ENCODE measurements at places on chromosomes 16 and 17.

DNA sequence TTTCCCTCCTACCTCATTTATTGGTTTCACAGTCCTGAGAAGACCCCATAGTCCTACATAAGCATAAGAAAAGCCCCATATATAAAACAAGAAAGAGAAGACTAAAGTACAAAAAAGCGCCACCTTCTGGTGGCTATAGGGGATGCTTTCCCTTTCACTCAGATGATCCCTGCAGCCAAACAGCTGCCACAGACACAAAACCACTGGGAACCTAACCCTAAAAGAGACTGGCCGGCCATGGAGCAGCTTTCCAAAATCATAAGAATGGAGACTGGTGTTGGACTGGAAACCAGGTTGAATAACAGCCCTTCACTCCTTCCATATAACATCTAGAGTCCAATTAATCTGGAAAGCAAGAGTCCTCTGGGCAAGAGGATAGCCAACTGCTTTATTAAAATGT, 11.4 kb downstream of the DYNC1LI2 start:
- no peak for DNase-seq

DNA sequence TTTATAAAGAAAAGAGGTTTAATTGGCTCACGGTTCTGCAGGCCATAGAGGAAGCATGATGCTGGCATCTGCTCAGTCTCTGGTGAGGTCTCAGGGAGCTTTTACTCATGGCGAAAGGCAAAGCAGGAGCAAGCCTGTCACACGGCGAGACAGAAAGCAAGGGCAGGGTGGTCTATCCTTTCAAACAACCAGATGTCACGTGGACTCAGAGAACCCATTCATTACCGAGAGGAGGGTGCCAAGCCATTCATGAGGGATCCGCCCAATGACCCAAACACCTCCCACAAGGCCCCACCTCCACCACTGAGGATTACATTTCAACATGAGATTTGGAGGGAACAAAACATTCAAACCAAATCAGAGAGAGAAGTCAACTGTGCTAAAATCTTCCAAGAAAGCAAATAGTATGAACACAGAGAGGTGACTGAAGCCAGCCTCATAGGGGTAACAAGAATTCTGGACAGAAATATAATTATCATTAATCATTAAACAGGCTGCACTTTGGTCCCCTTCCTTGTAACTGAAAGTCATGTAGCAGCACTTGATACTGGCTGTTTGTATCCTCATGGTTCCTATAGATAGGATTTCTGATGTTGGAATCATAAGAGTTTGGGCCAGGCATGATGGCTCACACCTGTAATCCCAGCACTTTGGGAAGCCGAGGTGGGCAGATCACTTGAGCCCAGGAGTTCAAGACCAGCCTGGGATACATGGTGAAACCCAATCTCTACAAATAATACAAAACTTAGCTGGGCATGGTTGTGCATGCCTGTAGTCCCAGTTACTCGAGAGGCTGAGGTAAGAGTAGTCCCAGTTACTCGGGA, 52.5 kb upstream of the B4GALNT2 start:
- no peak for DNase-seq

GRCh38 chr16:48918520-48919258, 308.7 kb upstream of the N4BP1 start:
- DNase-seq, result no peak

GRCh38 chr17:45410144-45411091, 22.3 kb downstream of the ARHGAP27 start:
- DNase-seq, result no peak

- no peak for DNase-seq
Observed at GRCh38 chr17:19978209-19978802, 678 bp upstream of the AKAP10 start.

- DNase-seq, result no peak
Observed at GRCh38 chr17:4806456-4806776, 536 bp upstream of the PLD2 start.

- no peak for DNase-seq
Observed at GRCh38 chr16:67884-68789, 4.3 kb downstream of the RHBDF1 start.

- peak; percentile 43 for DNase-seq
Observed at GRCh38 chr16:48164907-48165715, 9.3 kb upstream of the ABCC12 start.

DNA sequence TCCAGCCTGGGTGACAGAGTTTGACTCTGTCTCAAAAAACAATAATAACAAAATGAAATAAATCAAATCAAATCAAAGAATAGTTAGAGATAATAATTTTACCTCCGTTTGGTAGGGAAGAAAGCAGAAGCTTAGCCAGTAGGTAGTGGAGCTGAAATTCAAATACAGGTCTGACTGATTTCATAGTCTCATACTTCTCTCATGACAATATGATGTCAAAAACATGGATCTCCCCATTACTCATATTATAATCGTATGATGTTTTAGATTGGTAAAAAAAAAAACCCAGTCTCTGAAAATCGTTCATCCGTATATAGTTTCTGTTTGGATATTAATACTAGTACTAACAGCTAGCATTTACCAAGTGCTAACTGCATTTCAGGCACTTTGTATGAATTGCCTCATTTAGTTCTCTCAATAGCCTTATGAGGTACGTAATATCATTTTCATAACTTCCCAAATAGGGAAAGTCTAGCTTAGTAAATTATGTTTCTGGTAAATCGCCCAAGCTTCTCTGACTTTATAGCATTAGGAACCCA, 48.7 kb downstream of the CDH8 start:
- DNase-seq, result no peak

GRCh38 chr17:63531022-63531965, 8.1 kb downstream of the KCNH6 start:
- DNase-seq, result no peak

DNA sequence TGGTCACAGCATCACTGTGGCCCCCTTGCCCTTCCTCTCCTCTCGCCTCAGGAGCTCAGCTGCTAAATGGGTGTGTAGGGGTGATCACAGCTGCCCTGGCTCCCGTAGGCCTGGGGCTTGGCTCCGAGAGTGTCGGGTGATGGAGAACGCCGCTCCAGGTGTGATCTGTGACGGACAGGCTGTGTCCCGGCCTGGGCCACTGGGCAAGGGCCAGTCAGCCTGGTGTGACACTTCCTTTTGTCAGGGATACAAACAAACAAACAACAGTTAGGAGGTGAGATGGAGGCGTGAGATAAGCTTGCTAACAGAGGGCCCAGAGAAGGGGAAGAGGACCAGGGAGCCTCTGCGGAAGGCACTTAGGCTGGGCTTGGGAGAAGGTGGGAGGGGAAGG, 2.0 kb downstream of the ADGRG1 start:
- DNase-seq, result no peak

DNA sequence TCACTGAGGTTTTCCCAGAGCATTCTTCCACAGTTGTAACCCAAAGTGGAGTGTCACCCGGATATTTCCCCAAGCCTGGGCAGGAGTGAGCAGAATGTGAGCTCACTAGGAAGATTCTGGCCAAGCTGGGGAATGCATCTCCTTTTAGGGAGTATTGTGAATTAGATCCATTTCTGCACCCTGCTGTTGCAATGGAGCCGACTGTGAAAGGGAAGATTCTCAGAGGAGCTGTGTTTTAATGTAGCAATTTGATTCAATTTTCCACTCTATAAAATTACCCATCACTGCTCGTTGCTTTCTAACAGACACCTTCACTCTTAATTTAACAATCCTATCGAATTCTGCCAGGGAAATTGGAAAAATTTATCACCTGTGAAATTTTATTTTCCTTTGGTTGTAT, 70.8 kb downstream of the SNX11 start:
- DNase-seq, result no peak

- DNase-seq, result peak; percentile 72
Observed at GRCh38 chr17:10177913-10178505, 20.4 kb downstream of the GAS7 start.

GRCh38 chr17:47726796-47727703, 6.0 kb upstream of the TBX21 start:
- no peak for DNase-seq

GRCh38 chr17:78886954-78887353, 16.0 kb downstream of the CEP295NL start:
- no peak for DNase-seq

GRCh38 chr17:47718634-47719405, 14.2 kb upstream of the TBX21 start:
- no peak for DNase-seq

- DNase-seq, result no peak
Observed at GRCh38 chr17:3039736-3040135, 23.7 kb downstream of the OR1D5 start.

GRCh38 chr16:85665929-85666328, 22.8 kb downstream of the GINS2 start:
- no peak for DNase-seq

GRCh38 chr16:52033992-52034391, 513.0 kb downstream of the TOX3 start:
- DNase-seq, result no peak

DNA sequence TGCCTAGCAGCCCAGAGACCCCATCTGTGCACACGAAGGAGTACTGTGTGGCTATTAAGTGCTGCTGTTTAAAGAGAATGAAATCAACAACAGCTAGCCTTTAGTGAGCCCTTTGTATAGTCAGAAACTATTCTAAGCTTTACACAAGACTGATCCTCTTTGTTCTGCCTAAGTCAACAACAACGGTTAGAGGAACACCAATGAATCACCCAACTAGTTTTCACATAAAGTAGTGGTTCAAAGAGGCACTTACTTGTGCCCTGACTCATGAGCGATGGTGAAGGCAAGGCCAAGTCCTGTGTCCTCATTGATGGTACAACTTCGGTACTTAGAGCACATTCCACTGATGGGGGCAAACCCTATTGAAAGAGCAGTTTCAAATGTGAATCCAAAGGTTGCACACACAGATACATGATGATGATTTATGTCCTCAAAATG, 75.8 kb downstream of the ADAMTS18 start:
- no peak for DNase-seq

GRCh38 chr17:38922538-38923297, 2.7 kb upstream of the LASP1NB start:
- peak; percentile 18 for DNase-seq

GRCh38 chr17:73112246-73112645, 19.8 kb upstream of the SLC39A11 start:
- DNase-seq, result no peak

GRCh38 chr17:79388556-79389295, 222.1 kb downstream of the RBFOX3 start:
- no peak for DNase-seq

GRCh38 chr17:40610359-40610758, 37.3 kb downstream of the SMARCE1 start:
- DNase-seq, result no peak

DNA sequence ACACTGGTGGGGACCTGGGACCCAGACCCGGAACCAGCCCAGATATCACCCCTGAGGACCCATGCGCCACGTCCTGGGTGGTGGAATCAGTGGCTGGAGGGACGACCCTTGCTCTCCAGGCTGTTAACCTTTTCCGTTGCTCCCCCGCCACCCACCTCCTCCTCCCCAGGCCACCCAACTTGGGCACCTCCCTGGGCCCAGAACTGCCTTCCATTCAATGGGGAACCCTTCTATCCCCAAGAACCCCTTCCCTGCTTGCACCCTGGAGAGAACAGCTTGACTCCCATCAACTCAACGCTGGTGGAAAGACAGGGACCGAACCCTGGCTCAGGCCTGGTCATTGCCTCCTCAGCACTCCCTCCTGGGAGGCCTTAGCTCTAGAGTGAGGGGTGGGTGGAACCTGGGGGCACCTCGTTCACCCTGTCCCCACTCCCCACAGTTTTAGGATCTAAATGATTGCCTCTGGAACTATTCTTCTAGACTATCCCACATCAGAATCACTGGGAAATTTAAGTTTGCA, 5.7 kb upstream of the IL32 start:
- DNase-seq, result no peak

DNA sequence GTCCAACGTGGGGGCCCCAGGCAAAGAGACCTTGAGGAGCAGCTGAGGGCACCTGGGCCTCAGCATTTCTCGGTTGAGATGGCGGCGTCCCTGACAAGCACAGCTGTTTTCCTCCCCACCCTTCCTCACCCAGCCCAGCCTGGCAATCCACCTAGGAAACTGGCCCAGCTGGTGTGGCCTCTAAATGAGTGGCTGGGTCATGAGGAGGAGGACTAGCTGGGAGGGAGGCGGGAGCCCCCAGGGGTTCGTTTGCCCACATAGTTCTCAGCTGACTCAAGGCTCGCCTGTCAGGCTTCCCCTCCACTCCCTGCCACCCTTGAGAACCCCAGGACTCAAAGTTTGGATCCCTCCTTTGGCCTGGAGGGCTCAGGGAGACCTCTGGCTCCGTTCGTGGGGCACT, 5.9 kb downstream of the RNF222 start:
- no peak for DNase-seq

DNA sequence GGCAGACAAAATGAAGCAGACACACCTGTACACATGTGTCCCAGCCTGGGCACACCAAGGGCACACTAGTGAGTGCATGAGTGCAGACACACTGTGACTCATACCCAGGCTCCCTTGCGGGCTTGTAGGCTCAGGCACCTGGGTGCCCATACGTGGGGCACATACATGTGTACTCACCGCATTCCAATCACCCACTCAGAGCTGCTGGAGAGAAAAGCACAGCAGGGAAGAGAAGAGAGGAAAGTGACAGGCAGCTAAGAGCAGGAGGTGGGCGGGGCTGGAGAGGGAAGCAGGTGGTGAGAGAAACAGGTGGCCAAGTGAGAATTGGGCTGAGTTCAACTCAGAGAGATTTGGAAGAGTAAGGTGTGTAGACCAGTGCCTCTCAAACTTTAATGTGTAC, 54.0 kb downstream of the TMEM132E start:
- no peak for DNase-seq

DNA sequence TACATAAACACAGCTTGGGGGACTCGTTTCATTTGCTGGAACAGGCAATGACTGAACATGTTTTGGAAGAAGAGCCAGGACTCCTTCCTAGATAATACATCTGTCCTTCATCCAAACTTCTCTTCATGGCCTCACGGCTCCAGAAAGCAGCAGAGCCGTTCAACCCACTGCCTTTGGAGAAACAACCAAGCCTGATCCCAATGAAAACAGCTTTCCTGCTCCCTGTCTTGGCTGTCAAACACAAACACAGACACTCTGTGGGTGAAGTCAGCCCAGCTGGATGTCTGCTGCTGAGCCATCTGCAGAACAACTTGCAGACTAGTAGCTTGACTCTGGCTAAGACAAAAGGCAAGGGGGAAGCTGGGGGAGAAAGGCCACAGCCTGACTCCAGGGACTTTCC, 345.1 kb upstream of the PSMD7 start:
- no peak for DNase-seq

DNA sequence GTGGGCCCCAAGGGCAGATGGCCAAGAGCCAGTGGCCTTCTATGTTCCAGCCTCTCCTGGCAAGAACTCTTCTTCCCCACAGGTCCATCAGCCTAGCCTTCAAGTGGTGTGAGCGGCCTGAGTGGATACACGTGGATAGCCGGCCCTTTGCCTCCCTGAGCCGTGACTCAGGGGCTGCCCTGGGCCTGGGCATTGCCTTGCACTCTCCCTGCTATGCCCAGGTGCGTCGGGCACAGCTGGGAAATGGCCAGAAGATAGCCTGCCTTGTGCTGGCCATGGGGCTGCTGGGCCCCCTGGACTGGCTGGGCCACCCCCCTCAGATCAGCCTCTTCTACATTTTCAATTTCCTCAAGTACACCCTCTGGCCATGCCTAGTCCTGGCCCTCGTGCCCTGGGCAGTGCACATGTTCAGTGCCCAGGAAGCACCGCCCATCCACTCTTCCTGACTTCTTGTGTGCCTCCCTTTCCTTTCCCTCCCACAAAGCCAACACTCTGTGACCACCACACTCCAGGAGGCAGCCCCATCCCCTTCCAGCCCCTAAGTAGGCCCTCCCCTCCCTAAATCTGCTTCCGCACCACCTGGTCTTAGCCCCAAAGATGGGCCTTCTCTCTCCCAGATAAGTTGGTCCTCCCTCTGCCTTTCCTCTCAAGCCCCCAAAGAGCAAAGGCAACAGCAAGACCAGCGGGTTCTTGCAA, 5.2 kb downstream of the G6PC3 start:
- DNase-seq, result no peak

GRCh38 chr17:78759969-78760352, 22.1 kb downstream of the CYTH1 start:
- DNase-seq, result no peak
